Osteoblast (primary cell): ENCODE measurements at places on chromosomes 2 and 18. TPM values are rescaled to one million over a fixed set of nuclear protein-coding genes. Genes with fewer than 3 reads are reported as not detected.

IL36RN gene
- not detected in 2 replicates for total RNA-seq

SLC25A52 gene
- not detected in 2 replicates for total RNA-seq

UGT1A4 gene
- not detected in 2 replicates for total RNA-seq

POTEC gene
- total RNA-seq: 0.29 and 0.36 TPM in 2 replicates

PDE1A gene
- total RNA-seq: 42.0 and 69.2 TPM in 2 replicates

SLC40A1 gene
- 10.9 and 13.6 TPM in 2 replicates for total RNA-seq

ARHGAP25 gene
- under 0.01 and 0.29 TPM in 2 replicates for total RNA-seq

DNA sequence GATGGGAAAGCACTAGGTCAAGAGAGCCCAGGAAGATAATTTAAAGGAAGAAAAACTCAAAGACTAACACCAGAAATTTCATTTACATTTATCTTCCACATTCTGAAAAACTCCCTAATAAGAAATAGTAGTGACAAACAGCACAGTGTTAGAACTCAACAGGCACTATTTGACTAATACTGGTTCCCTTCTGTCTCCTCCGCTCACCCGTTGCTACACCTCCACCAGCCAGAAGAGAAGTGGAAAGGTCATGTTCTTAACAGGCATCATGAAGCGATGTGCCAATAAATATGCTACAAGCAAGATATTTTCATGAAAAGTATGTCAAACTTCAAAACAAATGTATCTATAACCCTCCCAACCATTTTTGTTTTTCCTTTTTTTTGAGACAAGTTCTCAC lies 5.7 kb downstream of the ROCK1 start:
- no peak overlapping the region for H3K27ac ChIP-seq
- no peak overlapping the region for H3K4me3 ChIP-seq
- no peak for DNase-seq

- peaks cover 3% of the 10 kb centered on the region for H3K4me1 ChIP-seq
- DNase-seq: no peak
- no peaks in the 10 kb centered on the region for H3K27me3 ChIP-seq
- no peaks in the 10 kb centered on the region for H3K36me3 ChIP-seq
Observed at GRCh38 chr2:40230707-40231432, 221.0 kb downstream of the SLC8A1 start.

DNA sequence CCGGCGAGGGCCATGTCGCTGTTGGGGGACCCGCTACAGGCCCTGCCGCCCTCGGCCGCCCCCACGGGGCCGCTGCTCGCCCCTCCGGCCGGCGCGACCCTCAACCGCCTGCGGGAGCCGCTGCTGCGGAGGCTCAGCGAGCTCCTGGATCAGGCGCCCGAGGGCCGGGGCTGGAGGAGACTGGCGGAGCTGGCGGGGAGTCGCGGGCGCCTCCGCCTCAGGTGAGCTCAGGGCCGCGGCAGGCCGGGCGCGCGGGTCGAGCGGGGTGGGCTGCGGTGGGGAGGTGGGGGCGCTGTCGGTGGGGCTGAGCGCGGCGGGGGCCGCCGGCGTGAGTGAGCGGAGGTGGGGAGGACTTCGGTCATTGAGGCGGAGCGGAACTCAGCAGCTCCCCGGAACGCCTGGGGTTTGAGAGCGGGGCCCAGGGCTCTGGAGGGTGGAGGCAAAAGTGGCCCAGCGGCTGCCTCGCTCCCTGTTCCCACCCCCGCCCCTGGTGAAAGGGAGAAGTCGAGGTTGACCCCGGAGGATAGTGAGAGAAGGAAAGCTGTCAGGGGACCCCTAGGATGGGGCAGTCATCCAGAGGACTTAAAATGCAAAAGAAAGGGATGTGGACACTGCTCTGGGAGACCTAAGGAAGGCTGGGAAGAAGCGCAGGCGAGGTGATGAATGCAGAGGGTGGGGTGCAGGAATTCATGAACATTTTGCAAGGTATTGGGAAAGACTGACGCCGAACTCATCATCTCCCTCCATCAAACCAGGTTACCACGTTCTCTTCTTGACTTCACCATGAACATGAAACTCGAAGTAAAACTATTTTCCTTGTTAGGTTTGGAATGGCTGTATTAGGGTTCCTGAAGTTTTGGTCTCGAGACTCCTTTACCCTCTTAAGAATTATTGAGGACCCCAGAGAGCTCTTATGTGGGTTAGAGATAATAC lies 633 bp downstream of the MALT1 start:
- H3K4me1 ChIP-seq: peaks cover 44% of the 10 kb centered on the region
- no peaks in the 10 kb centered on the region for H3K36me3 ChIP-seq
- peak overlapping the region; percentile 67 for H3K27ac ChIP-seq
- DNase-seq: peak; percentile 69

- no peak overlapping the region for H3K4me3 ChIP-seq
- no peaks in the 10 kb centered on the region for H3K4me1 ChIP-seq
- H3K36me3 ChIP-seq: no peaks in the 10 kb centered on the region
- H3K27me3 ChIP-seq: no peaks in the 10 kb centered on the region
Observed at GRCh38 chr2:107545851-107546250, 280.8 kb upstream of the RGPD4 start.

DNA sequence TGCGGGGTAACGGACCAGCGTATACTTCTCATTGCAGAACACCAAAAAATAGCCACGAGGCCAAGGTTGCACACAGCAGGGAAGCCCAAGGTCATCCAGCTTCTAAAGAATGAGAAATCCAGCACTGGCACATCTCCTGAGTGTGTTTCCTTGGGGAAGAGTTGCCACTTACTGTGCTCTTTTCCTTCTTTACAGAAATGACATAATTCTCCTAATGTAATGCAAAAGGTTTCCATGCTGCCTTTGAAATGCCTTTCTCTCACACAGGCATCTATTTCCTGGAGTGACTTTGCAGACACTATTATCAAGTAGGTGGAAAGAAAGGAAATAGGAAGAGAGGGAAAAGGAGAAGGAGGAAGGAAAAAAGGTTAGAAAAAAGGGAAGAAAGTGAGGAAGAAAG lies 862.1 kb upstream of the CELF4 start:
- H3K27me3 ChIP-seq: no peaks in the 10 kb centered on the region
- no peak for DNase-seq
- no peaks in the 10 kb centered on the region for H3K4me1 ChIP-seq
- no peaks in the 10 kb centered on the region for H3K36me3 ChIP-seq
- H3K4me3 ChIP-seq: no peak overlapping the region

- no peak overlapping the region for H3K4me3 ChIP-seq
Observed at GRCh38 chr2:38599706-38600105, 3.0 kb downstream of the HNRNPLL start.

DNA sequence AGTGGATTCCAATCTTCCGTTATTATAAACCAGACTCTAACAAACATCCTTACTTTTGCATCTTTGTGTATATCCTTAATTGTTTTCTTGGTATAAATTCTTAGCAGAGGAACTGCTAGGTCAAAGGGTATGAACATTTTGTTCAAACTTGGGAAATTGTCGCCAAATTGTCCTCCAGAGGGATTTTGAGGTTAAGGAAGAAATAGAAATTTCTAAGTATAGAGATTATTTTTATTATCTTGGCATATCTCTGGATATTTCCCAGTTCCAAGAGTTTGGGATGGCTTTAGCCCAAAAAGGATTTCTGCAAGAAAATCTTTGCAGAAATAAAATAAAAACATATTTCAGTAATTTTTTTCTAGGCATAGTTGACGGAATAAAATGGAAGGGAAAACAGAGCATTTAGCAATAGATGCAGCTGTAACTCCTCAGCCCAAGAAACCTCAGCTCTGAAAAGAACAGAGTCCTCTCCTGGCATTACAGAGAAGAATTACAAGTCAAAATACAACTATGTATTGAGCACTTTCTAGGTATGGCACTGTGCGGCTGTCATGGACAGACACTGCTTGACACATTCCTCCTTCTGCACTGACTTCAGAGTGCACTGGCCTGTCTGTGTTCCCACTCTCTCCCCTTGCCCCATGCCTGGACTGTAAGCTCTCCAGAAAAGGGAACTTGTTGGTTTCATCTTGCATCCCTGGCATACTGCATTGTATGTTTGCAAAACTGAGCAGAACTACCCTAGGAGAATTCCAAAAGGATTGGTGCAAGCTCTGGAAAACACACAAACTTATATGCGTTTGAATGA lies 117.3 kb upstream of the STON1 start:
- H3K27me3 ChIP-seq: no peaks in the 10 kb centered on the region
- H3K4me1 ChIP-seq: peaks cover 6% of the 10 kb centered on the region
- no peak for DNase-seq
- H3K27ac ChIP-seq: no peak overlapping the region
- H3K36me3 ChIP-seq: no peaks in the 10 kb centered on the region

- no peak overlapping the region for H3K27ac ChIP-seq
- H3K27me3 ChIP-seq: peaks cover 11% of the 10 kb centered on the region
- H3K36me3 ChIP-seq: no peaks in the 10 kb centered on the region
- no peak overlapping the region for H3K4me3 ChIP-seq
- no peaks in the 10 kb centered on the region for H3K4me1 ChIP-seq
- DNase-seq: no peak
Observed at GRCh38 chr2:236919209-236919608, 166.5 kb upstream of the COPS8 start.

DNA sequence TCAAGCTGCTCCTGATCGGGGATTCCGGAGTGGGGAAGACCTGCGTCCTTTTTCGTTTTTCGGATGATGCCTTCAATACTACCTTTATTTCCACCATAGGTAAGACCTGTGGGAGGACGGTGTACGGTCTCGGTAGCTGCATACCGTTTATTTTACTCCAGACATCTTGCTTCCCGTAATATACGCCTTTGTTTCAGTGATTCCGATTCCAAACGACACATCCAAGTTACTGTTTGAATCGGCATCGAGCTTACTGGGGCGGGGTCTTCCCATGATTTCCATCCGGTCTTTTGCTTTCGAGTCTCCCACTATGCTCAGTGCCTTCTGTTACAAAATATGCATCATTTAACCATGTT lies 731 bp downstream of the RAB10 start:
- peak overlapping the region; percentile 90 for H3K27ac ChIP-seq
- peaks cover 10% of the 10 kb centered on the region for H3K36me3 ChIP-seq
- no peak for DNase-seq
- H3K27me3 ChIP-seq: no peaks in the 10 kb centered on the region
- H3K4me3 ChIP-seq: peak overlapping the region; percentile 82

GRCh38 chr2:216683846-216684245 lies 11.5 kb downstream of the IGFBP5 start:
- no peak overlapping the region for H3K27ac ChIP-seq
- H3K4me3 ChIP-seq: no peak overlapping the region
- H3K4me1 ChIP-seq: peaks cover 9% of the 10 kb centered on the region
- H3K36me3 ChIP-seq: no peaks in the 10 kb centered on the region
- peak; percentile 80 for DNase-seq

GRCh38 chr2:177432703-177433102 lies 40.1 kb downstream of the AGPS start:
- no peaks in the 10 kb centered on the region for H3K36me3 ChIP-seq
- no peak overlapping the region for H3K4me3 ChIP-seq
- no peak for DNase-seq
- peaks cover 14% of the 10 kb centered on the region for H3K4me1 ChIP-seq

- DNase-seq: peak; percentile 81
- no peak overlapping the region for H3K27ac ChIP-seq
- H3K36me3 ChIP-seq: peaks cover 12% of the 10 kb centered on the region
- no peak overlapping the region for H3K4me3 ChIP-seq
- no peaks in the 10 kb centered on the region for H3K27me3 ChIP-seq
Observed at GRCh38 chr2:235749121-235749770, 255.4 kb downstream of the AGAP1 start.

DNA sequence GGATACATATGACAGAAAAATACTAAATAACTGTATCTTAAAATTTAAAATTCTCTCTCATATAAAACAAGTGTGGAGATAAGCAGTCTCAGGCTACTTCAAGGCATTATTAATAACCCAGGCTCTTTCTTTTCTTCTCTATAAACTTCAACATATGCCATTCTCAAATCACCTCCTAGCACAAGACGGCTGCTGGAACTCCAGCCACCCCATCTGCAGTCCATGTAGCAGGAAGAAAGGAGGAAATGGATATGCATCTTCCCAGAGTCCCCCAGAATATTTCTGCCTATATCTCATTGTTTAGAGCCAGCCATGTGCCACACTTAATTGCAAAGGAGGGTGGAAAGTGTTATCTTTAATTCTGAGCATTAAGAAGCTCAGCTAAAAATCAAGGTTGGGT lies 35.3 kb upstream of the NEB start:
- no peaks in the 10 kb centered on the region for H3K36me3 ChIP-seq
- H3K27ac ChIP-seq: no peak overlapping the region
- H3K4me1 ChIP-seq: peaks cover 11% of the 10 kb centered on the region
- H3K27me3 ChIP-seq: no peaks in the 10 kb centered on the region

DNA sequence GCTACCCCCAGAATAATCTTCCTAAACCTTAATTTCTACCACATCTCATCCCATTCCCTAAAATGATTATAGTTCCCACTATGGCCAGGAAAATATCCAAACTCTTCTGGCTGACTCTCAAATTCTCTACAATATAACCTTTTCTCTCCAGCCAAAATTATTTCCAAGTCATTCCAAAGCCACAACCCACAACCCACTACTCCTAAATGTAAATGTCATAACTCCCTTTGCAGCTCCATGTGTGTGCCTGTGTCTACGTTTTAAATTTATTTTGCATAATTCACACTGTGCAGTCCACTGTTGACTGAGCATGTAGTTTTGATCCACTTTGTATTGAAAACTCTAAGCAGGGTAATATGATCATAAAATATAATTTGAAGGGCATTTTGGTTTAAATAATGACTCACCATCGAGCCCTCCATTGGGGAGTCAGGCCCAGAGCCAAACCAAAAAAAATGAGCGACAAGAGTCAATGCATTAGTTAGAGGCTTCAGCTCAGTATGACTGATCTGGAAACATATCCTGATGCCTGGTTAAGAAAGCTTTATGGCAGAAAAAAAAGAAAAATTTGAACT lies 171.0 kb downstream of the AFF3 start:
- no peaks in the 10 kb centered on the region for H3K36me3 ChIP-seq
- H3K4me1 ChIP-seq: peaks cover 44% of the 10 kb centered on the region
- peak; percentile 61 for DNase-seq
- H3K4me3 ChIP-seq: no peak overlapping the region
- H3K27me3 ChIP-seq: no peaks in the 10 kb centered on the region
- H3K27ac ChIP-seq: peak overlapping the region; percentile 20

DNA sequence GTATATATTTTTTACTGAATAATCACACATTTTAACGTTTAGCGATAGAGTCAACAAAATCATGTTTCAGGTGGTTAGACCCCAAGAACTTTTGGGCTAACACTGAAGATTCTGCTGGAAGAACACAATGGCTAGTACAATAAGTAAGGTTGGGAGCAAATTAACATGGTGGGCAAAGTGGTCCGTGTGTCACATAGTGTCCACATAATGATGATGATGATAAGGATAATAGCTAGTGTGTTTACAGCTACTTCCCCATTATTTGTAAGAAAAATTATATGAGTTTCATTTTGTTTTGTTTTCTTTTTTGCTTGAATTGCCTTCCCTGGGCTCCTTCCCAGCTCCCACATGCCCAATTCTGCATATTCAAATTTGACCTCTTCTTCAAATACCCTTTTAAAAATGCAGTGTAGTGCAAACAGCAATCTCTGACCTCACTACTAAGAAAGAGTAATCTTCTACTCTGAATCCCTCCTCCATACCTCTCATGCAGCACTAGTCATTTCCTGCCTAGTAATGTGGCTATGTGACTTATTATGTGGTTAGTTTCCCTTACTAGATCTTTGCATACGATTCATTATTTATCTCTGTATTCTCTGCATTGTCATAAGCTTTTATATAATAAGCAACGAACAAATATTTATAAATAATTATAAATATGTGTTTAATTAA lies 16.9 kb upstream of the VPS54 start:
- H3K36me3 ChIP-seq: no peaks in the 10 kb centered on the region
- H3K4me3 ChIP-seq: no peak overlapping the region
- H3K27ac ChIP-seq: peak overlapping the region; percentile 52
- peaks cover 21% of the 10 kb centered on the region for H3K4me1 ChIP-seq
